ENCODE measurements at places on chromosomes 1 and 21. TPM values are rescaled to one million over a fixed set of nuclear protein-coding genes. Genes with fewer than 3 reads are reported as not detected.

GRCh38 chr1:31576201-31576669, at the start of gene TINAGL1:
TINAGL1 (plus strand) TSS chr1:31576515; CDS start chr1:31577149, 634 bp downstream.
- DNase-seq, result peak; percentile 62

GRCh38 chr1:112092656-112093371, 103.3 kb upstream of the KCND3 start:
- no peak for DNase-seq

DNA sequence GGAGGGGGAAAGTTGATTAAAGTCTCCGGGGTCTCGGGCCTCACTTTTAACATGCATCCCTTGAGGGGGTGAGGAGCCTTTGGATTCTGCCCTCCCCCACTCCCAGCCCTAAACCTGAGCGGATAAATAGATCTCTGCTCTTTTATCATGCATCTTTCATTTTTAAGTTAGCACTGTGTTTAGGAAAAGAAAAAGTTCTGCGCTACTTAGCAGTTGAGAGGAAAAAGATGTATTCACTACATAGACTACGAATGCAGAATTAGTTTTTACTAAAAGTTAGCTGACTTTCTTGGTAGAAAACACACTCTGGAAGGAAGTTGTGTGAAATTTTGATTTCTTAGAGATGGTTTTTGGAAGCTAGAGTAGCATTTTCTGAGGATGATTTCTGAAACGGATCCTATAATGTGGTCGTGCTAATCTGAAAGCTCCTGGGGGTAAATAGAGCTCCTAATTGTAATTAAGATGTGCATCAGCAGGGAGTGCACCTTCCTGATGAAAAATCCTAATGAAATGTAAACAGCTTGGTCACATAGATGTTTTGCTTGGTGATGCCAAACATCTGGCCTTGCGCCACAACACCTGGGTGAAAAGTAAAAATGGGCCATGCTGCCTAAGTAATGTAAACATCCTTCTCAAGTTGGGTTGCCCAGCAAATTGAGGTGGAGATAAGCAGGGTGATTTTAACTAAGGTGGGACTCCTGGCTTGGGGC, 1.8 kb downstream of the ROR1 start:
- DNase-seq, result no peak

DNA sequence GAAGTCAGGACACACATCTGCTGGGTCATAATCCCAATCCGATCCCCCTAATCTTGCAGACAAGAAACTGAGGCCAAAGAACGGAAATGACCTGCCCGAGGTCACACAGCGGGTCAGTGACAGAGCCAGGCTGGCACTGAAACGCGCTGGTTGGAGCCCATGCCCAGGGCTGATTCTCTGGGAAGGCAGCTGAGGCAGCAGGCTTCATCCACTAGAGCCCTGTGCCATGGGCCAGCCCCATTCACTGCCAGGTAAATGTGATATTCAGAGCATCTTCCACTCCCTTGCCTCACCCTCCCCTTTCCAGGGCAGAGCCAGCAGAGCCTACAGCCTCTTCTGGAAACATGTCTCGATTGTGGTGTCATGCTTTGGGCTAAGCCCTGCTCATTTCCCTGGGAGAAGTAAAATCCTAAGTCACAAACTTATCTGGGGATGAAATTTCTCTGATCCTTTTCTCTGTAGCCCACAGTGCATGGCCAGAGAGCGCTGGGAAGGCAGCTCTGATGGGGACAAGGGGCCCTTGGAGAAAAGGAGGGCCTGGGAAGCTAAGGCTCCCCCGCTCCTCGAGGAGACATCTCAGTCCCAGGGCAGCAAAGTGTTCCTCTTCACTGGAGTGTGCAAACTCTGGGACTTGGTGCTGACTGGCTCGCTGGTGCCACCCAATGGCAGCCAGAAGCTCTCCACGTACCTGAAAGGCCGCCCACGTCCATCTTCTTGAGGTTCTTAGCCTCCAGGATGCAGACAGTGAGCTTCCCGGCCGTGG, 110.4 kb downstream of the SYT2 start:
- peak; percentile 71 for DNase-seq

DNA sequence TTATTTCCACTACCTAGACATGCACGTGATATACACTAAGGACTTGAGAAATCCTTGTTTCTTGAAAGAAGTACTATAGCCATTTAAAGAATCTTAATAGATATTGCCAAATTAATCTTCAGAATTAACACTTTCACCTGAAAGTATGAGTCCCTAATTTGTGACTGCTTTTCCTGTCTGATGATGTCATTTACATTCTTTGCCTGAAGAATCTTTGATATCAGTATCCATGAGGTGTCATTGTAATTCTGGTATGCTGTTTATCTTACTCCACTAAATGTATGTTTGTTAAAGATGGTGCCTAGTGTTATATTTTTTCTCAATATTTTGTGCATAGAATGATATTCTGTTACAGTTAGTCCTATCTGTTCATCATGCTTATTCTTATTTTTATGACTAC, 48.5 kb upstream of the RC3H1 start:
- no peak for DNase-seq

- no peak for DNase-seq
Observed at GRCh38 chr1:160779626-160780397, 16.2 kb upstream of the LY9 start.

DNA sequence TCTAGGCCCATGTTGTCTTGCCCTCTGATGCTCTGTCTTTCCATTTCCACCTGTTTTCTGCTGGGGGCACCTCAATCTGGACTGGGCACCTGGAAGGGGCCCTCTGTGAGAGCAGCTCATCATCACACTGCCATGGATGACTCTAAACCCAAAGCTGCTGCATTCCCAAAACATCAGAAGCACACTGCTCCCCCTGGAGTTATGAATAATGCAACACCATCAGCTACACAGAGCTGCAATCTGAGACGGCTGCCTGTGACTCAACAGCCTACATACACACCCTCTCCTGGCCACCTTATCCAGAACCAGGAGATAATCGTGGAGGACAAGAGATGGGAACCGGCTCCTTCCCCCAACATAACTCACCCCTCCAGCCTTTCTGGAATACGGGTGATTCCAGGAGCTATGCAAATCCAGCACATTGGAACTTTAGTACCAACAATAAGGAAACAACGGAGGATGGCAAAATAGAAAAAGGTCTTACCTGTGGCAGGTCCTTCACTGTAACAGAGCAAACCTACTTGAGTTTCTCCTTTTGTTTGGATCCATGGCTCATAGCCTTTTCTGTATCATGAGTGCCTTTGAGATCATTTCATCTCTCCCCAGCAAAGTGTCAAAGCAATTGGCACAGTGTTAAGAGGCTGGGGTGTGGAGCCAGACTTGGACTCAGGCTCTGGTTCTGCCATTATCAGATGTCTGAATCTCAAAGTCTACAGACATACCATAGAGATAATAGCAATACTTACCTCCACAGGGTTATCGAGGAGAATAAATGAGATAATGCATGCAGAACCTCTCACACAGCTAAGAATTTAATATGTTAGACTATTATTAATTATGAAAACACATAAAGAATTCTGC, 29.3 kb downstream of the AK2 start:
- peak; percentile 54 for DNase-seq

- DNase-seq, result no peak
Observed at GRCh38 chr1:91583326-91583755, 82.7 kb downstream of the CDC7 start.

DNA sequence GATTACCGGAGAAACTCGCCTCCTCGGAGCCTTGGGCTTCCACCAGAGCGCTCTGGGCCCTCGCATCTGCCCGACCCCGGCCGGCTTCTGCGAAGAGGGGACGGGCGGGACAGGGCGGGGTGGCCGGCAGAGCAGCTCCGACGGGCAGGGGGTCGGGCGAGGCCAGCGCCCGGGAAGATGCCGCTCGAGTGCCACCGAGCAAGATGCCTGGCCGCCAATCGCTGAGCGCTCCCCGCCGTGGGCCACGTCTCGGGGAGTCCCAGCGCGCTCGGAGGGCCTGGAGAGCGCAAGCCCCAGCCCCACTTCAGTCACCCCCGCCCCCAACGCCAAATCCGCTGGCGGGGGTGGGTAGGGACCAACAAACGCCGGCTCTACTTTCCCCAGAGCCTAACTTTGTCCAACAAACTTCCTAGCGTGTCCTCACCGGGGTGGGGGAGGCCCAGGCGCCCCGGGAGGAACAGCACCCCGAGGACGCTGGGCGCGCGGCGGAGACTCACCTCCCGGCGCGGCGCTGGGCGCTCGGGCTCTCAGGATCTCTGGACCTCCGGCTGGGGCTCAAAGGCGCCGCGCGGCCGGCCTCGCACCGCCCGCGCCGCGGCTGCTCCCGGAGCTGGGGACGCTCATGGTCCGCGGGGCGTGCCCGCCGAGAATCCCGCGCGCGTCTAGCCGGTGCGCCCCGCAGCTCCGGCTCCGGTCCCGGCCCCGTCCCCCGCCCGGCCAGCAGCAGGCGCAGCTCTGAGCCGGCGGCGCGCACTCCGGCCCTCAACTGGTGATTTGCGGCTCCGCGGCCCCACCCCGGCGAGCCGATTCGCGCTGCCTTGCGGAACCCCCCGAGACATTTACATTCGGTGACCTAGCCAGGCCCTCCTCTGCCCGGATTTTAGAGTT, at the start of gene BCAR3:
Gene BCAR3 (minus strand): TSS at position 737 of the 888 bp plus-strand sequence. CDS start 6,907 bp downstream, outside the sequence.
- peak; percentile 47 for DNase-seq

- DNase-seq, result no peak
Observed at GRCh38 chr1:61612602-61613001, 112.3 kb downstream of the TM2D1 start.

- DNase-seq, result peak; percentile 77
Observed at GRCh38 chr1:109792056-109792831, 28.5 kb upstream of the EPS8L3 start.

- DNase-seq, result no peak
Observed at GRCh38 chr1:93995837-93996536, 86.8 kb upstream of the GCLM start.

GRCh38 chr1:88068407-88068960, 615.6 kb upstream of the PKN2 start:
- no peak for DNase-seq

The CFHR5 gene
- not detected for total RNA-seq

The TAL1 gene
- total RNA-seq, result 10.9 TPM

The CA6 gene
- total RNA-seq, result not detected

The EFNA3 gene
- not detected for total RNA-seq

The CD2 gene
- total RNA-seq, result 1.2 TPM

The OR2L3 gene
- not detected for total RNA-seq

The NCMAP gene
- total RNA-seq, result 0.48 TPM

The PUM1 gene
- 42.9 TPM for total RNA-seq

The BATF3 gene
- 3.0 TPM for total RNA-seq

Data from uterus (tissue), 4 donors.